Sigmoid colon (tissue), 7 donors: ENCODE measurements at places on chromosomes 12 and 14.

DNA sequence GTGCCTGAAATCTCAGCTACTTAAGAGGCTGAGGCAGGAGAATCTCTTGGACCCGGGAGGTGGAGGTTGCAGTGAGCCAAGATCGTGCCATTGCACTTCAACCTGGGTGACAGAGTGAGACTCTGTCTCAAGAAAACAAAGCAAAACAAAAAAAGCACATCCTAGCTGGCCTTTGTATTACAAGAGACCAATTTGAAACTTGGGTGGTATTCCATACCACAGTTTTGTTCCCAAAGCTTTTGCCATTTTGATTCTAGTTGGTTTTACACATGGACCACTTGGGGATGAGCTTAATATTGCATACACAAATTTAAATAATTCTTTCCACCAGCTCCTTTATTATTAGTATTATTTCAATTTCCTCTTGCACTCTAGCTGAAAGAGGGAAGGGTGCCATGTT lies 276.9 kb upstream of the SLC16A7 start:
- no peak for DNase-seq

GRCh38 chr12:108616941-108617858 lies 16.5 kb downstream of the SELPLG start:
- DNase-seq: no peak

GRCh38 chr12:111369496-111370220 lies 763 bp upstream of the PHETA1 start:
- no peak for DNase-seq

GRCh38 chr14:49920935-49921334 lies 28.1 kb downstream of the ARF6 start:
- DNase-seq: no peak

- no peak for DNase-seq
These were observed 85.6 kb upstream of the TMEM263 start for GRCh38 chr12:106870116-106870515.

GRCh38 chr12:130552483-130552996 lies 163.6 kb downstream of the RIMBP2 start:
- DNase-seq: no peak

GRCh38 chr12:53213348-53213747 lies 6.3 kb upstream of the ITGB7 start:
- peak; percentile 91 for DNase-seq

DNA sequence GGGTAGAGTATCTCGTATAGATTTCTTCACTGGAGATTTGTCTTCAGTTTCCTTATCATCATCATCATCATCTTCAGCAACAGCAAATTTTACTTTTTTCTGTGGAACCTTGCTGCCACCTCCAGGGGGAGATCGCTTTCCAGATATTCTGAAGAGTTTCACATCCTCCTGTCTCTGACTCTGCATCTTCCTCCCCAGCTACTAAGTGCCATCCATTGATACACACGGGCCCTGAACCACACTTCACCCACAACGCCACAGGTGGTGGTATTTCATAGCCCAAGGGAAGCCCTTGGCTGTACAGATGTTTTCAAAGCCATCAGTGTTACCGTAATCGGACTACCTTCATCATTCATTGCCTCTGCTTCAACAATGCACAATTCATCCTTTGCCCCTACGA lies 82.2 kb downstream of the PPP2R5C start:
- no peak for DNase-seq

DNA sequence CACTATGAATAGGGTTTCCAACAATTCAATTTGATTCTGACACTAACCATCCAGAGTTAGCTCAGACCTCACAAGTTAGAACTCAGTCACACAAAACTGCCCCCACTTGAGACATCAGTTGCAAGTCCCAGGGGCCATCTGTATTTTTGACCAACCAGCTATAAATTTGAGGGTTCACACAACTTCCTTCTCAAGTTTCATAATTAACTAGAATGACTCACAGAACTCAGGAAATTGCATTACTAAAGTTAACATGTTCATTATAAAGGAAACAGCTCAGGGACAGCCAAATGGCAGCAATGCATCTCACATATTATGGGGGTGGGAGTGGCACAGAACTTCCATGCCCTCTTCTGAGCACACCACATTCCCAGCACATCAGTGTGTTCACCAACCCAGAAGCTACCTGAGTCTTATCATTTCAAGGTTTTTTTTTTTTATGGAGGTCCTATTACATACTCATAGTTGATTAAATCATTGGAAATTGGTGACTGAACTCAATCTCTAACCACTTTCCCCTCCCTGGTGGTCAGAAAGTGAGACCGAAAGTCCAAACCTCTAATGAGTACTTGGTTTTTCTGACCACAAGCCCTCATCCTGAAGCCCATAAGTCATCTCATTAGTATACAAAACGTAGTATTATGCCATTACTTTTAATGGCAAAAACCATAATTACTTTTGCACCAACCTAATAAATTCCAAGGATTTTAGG lies 1721.5 kb upstream of the SEL1L start:
- no peak for DNase-seq

DNA sequence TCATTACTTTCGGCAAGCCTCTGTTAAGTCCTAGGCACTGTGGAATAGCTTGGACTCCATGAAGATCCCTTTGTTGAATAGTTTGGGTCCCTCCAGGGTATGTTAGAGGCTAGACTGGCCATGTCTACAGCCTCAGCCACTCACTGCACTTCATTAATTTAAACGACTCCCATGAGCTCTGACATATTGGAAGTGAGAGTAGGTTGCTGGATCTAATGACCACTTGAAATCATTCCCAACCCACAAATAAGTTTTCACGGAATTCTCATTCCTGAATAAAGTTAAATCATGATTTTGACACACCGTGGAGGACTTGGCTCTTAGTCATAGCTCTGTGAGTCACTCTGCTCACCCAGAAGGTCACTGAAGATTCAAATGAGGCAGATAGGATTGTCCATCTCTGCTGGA lies 21.4 kb upstream of the APPL2 start:
- DNase-seq: no peak

GRCh38 chr14:59318908-59319307 lies 130.4 kb downstream of the DAAM1 start:
- DNase-seq: no peak

GRCh38 chr14:85418721-85419120 lies 111.2 kb upstream of the FLRT2 start:
- no peak for DNase-seq

- no peak for DNase-seq
These were observed 161.7 kb downstream of the BTG1 start for GRCh38 chr12:91983935-91984334.

DNA sequence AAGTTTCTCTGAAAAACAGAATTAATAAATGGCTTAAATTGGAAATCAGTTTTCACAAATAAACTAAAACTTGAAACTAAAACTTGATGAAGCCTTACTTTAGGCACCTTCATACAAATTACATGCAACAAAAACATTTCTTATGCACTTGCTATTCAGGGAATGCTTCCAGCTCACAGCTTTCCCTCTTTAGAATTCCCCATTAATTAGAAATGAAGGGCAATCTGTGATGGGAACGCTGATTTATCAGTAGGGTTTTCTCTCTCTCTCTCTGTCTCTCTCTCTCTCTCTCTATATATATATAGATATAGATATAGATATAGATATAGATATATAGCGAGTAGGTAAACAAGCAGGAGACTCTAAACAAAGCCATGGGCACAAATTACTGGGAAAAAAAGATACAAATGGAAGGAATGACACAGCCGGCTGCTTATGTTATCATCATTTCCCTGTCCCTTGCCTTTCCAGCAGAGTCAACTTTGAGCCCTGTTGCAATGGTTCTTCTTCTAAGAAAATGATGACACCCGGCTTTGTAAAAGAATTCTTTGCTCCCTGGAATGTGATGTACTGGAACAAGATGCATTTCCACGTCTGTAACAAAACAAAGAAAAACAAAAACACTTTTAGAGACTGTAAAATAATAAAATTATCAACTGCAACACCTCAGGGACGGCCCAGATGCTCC lies 1121.6 kb upstream of the TMEM132C start:
- no peak for DNase-seq

- DNase-seq: no peak
These were observed 57.5 kb downstream of the ARHGAP5 start for GRCh38 chr14:32134448-32135097.

DNA sequence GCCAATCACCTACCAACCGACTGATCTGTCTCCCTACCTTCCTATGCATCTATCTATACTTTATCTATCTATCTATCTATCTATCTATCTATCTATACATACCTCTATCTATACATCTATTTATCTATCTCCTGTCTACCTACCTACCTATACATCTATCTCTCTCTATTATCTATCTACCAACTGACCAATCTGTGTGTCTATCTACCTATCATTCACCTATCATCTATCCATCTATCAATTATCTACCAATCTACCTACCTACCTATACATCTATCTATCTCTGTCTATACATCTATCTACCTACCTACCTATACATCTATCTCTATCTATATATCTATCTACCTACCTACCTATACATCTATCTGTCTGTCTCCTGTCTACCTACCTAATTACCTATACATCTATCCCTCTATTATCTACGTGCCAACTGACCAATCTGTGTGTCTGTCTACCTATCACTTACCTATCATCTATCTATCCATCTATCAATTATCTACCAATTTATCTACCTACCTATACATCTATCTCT lies 3.5 kb downstream of the DNAH10 start:
- no peak for DNase-seq

GRCh38 chr14:38930898-38931297 lies 172.1 kb downstream of the SEC23A start:
- DNase-seq: no peak

GRCh38 chr12:54240971-54241588 lies 38.8 kb downstream of the CBX5 start:
- DNase-seq: no peak

GRCh38 chr12:106291342-106291741 lies 11.2 kb upstream of the TCP11L2 start:
- DNase-seq: no peak

DNA sequence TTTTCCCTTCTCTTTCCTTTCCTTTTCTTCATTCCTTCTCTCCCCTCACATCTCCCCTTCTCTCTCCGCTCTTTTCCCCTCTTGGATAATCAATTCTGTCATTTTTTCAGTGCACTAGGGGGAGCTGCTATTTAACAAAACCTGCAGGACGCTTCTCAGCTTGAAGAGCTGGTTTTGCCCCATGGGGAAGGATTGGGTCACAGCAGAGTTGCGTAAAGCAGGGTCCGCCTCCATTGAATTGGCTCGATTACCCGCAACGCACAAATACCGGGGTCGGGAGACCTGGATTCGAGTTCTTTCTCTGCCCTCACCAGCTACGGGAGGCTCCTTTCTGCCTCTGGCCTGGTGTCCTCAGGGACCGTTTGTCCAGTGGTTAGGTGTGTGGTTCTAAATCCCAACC lies 42.1 kb upstream of the CHGA start:
- DNase-seq: no peak

DNA sequence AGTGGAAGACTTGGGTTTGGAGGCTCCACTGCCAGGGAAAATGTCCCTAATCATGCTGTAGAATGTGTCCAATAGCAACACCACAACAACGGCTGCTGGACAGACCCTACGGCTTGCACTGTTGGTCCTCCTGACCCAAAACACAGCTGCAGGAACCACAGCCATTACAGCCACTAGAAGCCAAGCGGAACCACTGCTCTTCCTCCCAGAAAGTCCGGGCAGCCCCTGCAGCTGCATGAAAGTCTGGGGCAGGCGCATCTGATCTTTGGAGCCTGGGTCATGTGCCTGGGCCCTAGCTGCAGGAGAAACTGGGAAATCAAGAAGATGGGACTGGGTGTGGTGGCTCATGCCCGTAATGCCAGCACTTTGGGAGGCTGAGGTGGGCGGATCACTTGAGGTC lies 124.7 kb upstream of the METAP2 start:
- DNase-seq: no peak

- DNase-seq: no peak
These were observed 13.7 kb upstream of the CLEC4D start for GRCh38 chr12:8499616-8500015.

DNA sequence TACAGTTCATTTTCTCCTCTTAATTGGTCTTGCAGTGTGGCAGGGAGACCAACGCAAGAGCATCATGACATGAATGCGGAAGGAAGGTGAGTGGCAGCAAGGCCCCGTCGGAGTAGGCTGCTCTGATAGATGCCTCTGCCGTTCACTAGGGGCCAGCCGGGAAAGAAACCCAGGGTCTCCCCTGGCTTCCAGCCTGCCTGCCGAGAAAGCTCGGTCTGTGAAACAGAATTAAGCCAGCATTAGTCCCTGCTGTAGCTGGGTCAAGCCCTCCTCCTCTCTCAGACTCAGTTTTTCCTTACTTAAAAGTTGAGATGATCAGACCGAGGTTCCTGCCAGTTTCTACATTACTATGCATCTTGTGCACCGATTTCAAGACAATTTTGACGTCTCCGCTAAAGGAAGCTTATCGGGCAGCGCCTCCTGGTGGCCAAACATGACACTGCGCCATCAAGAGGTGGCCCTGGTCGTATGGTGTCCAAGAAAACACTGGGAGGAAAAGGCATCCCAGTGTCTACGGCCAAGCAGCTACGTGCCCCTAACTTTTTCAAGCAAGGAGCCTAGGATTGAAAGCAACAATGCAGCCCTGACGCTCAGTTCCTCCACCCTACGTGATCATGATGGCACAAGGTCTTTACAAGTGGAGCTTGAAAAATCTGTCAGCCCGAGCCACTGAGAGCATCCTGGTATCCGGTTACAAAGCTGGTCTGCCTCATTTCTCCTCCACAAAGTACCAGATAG lies 131.6 kb downstream of the KSR2 start:
- DNase-seq: peak; percentile 84

GRCh38 chr12:98388126-98388525 lies 127.3 kb upstream of the TMPO start:
- DNase-seq: no peak

DNA sequence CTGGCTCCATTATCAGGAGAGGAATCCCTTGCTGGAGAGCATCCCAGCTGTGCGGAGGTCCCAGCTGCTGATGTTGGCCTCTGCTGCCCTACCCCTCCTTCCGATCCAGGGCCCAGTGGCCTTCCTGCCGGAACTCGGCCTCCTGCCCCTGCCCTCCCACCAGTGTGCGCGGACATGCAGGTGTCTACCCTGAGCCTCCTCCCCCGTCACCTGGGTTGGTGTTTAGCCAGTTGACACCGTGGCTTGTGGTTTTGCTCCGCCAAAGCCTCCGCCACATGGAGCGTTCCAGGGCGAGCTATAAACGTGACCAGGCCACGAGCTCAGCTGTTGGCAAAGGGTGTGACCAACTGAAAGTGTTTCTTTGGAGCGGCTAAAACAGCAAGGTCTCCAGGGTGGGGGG lies 1104.3 kb downstream of the BCL11B start:
- DNase-seq: no peak

DNA sequence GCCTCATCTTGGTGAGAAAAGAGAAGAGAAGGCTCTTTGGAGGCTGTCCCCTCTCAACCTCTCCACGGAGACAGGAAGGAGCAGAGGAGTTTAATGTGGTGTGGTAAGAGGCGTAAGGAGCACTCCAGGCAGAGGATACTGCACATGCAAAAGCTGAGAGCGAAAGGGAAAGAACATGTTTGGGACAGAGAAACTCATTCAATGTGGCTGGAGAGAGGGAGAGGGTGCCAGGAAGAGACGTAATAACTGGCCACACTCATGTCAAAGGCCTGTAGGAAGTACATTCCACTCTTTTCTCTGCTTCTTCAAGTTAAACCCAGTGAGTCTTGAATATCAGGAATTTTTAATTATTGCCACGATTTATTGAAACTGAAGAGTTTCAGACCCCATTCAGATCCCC lies 12.0 kb downstream of the VDR start:
- peak; percentile 22 for DNase-seq

GRCh38 chr12:40435951-40436350 lies 211.2 kb downstream of the LRRK2 start:
- no peak for DNase-seq

- peak; percentile 55 for DNase-seq
These were observed 196.6 kb downstream of the CALM1 start for GRCh38 chr14:90593254-90594040.
